ENCODE measurements at places on chromosomes 6 and 20.

- no peak for DNase-seq
Observed at GRCh38 chr20:57616143-57616951, 3.9 kb downstream of the ZBP1 start.

DNA sequence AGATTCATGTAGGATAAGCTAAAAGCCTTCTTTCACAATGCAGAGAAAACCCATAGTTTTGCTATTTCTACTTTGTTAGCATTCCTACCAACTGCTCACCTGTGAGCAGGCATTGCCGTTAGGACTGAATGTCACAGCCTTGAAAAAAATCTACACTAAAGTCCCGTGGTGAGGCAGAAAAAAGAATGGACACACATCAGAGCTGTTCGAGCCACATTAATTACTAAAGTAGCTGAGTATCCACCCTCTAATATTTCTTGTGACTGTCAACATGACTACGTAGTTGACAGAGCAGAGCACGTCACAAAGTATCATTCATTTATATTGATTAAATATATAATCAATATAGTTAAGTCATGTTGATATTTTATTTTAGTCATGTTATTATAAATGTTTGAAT, 10.1 kb downstream of the HDGFL1 start:
- no peak for DNase-seq

DNA sequence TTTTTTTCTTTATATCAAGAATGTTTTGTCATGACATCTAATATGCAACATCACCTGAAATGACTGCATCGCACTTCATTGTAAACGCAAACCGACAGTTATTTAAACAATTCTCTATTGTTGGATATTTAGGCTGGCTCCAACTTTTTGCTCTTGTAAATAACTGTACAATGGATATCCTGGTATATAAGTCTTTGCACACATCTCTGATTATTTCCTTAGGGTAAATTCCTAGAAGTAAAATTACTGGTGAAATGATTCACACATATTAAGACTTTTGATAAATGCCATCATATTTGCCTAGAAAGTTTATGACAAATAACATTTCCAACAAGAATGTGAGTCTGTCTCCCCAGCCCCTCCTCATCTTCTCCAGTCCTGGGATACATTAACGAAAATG, 154.7 kb downstream of the TFAP2C start:
- DNase-seq, result no peak

GRCh38 chr20:14612391-14612790, 275.0 kb upstream of the FLRT3 start:
- no peak for DNase-seq

DNA sequence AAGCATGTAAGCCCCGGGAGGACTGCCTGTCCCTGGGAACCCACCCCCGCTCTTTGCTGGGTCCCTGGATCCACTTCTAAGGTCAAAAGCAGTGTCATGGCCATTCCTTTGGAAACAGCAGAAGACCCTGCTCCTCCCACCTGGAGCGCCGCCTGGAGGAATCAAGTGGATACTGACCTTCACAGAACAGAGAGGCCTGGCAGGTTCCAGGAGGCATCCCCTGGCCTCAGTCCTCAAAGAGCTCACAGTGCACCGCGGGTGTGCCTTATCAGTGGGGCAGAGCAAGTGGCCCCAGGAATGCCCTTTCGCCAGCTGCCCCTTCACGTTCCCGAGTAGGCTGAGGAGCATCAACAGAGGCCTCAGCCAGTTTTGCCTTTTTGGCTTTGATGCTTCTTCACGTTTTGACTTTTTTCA, 11.1 kb upstream of the SLC4A11 start:
- DNase-seq, result peak; percentile 31

GRCh38 chr6:1786455-1787453, 177.0 kb downstream of the FOXC1 start:
- no peak for DNase-seq

DNA sequence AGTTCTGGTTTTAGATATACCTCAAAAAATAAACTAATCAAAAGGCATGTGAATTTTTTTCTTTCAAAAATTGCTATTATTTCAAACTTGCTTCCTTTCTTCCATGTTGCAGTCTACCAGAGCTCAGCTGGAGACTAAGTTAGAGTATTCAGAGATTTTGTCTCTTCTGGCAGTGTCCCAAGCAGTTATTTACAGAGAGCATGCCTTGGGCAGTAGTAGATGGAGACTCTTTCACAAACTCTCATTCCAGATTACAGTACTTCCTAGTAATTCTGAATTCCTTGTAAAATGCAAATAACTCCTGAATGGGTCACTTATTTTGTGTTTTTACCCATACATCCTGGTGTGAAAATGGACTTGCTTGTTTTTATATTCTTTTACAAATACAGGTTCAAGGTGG, 703.4 kb downstream of the EPHA7 start:
- DNase-seq, result no peak

DNA sequence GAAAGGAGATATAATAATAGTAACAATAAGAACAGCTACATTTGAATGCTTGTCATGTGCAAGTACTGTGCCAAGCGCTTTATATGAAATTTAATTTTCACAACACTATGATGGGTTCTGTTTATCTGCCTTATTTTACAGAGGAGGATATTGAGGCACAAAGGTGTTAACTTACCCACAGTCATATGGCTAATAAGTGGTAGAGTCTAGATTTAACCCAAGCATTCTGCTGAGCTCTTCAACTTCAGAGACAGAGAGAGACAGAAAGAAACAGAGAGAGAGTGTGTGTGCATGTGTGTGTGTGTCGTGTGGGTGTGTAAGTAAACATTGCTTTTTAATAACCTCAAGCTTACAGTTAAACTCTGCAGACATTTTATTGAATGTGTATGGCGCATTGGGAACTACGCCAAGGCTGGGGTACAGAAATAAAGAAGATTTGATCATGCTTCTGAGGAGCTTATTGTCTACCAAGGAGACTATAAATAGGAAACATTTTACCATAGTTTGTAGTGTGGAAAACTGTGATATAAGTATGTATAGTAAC, 12.9 kb downstream of the TBPL1 start:
- DNase-seq, result no peak

DNA sequence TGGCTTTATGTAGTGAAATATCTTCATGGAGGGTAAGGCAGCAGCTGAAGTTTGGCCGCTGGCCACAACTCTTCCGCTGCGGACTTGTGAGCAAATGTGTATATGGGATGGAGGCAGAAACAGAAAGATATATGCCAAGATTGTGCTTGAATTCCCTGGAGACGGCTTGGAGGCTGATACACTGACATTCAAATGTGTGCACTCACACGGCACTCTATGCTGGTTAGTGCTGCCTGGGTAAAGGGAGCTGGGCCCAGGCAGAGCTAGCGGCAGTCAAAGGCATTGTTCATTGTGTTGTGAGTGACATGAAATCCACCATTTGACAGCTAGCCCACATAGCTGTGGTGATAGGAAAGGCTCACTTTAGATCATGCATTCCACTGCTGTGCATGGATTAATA, 202.7 kb downstream of the CLIC5 start:
- DNase-seq, result no peak

DNA sequence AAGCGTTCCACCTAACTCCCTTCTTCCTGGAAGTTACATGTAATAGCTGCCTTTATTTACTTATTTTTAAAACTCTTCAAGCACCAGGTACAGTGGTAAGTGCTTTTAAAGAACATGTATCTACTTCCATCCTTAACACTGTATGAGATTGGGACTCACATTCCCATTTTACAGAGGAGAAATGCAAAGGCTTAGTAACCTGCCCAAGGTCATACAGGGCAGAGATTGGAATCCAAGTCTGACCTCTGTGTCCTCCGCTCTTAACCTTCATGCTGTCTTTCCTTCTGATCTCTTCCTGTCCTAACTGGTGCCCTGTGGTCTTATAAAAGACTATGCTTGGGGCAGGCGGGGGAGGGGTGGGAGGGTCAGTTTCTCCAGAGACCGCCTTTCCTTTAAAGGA, 1.6 kb downstream of the B4GALT5 start:
- no peak for DNase-seq

DNA sequence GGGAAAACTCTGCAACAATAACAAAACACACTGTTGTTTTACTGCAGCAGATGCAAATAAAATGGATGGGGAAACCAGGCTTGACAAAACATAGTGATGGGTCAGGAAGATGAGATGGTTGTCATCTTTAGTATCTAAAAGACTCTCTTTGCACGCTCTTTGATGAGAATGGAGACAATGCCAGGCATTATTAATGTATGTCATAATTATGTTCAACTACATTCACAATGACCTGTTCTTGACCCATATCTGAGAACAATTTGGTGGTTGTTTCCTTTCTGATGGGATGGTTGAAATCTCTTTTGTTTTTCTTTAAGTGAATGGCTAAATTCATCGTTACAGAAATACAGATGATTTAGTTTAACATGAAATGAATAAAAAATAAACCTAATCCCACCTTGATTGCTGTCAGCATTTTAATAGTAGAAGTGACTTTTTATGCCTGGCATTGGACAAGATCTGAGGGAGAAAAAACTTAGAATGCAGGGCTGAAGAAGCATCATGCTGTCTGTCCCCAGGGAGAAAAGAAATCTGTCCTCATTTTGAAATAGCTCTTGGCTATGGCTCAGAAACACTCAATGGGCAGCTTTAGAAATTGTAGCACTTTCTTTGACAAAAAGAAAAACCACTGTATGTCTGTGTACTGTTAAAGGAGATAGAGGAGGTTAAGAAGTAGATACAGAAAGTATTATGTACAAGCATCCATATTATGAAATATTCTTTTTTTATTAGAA, 12.4 kb upstream of the GRIK2 start:
- no peak for DNase-seq

DNA sequence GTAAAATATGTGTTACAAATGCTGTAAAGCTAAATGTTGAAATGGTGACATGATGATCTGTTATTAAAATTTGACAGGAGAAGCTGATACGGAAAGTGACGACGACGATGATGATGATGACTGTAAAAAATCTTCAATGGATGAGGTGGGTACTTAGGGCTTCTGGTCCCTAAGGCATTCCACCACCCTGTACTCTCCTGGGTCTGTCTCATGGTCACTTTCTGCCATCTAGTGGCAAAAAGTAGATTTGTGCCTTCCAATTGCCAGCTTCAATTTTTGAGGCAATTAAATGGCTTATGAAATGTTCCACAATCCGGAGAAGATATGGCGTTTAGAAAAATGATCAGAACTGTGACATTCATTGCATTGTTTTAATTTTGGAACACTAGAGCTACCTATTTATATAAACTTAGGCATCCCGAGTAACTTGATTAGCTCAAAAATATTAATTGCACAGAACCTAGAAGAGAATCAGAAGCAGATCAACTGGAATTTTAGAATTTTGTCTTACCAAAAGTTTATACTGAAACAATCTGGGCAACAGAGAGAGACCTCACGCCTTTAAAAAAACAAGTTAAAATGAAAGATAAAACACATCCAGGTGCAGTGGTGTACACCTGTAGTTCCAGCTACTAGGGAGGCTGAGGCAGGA, 346.5 kb upstream of the PLCB4 start:
- peak; percentile 64 for DNase-seq

- DNase-seq, result peak; percentile 50
Observed at GRCh38 chr6:144585217-144585814, 300.2 kb downstream of the UTRN start.

DNA sequence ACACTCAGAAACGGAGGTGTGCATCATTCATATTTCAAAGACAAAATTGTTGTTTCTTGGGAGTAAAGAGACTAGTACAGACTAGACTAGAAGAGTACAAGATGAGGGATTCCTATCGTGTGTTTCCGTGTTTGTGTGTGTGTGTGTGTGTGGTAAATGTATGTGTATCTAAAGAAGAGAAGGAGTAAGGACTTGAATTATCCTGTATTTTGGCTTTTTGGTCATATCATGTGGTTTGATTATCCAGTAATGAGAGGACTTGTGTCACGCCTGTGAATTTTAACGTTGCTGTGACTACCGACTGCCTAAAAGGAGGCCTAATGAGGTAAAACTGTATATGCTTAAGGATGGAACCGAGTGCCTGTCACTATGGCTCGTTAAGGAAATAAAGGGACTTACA, 44.4 kb upstream of the MAP7 start:
- no peak for DNase-seq
